Fibroblast of skin of left biceps (primary cell): ENCODE measurements at places on chromosomes 16 and 17.

DNA sequence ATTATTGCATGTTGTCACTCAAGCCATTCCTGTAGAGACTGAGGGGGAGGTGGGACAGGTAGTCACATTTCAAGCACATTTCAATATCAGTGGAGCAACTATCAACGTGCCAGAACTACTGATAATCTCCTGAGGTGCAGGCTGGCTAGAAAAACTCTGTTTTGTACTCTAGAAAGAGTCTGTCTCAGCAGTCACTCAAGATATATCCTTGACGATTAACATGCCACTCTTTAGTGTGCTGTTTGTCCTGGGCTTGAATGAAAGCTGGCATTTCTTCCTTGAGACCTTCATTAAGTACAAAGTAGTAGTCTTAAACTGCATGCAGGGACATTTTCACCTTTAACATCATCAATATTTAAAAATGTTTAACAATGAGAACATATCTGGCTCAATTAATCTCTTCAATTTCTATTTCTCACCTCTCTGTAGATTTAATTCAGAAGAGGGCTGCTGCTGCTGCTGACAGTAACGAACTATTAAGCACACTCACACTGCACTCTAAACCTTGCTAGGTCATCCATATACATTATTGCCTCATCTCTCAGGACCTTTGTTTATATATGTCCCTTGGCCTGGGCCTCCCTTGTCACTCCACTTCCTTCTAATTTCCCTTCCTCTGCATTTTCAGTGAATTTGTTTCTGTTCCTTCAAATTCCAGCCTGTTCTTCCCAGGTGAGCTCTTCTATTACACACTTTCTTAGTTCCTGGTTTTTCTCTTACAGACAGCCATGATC lies 412.0 kb downstream of the HAPSTR1 start:
- no peak for DNase-seq

DNA sequence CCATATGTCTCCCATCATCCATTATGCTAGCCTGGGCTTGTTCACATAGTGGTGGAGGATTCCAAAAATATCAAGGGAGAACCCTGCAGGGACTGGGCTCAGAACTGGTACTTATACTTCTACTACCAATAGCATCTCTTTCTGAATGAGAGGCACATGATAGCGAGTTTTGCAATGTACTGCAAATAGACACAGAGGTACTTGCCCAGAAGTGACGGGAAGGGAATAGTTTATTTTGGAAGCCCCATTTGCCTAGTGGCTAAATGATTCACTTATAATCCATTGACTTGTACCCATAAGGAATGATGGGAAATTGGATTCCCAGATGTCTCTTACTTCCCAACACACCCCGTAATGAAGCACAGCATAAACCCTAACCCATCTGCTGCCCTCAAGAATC lies 124.8 kb upstream of the ERCC4 start:
- DNase-seq: no peak

DNA sequence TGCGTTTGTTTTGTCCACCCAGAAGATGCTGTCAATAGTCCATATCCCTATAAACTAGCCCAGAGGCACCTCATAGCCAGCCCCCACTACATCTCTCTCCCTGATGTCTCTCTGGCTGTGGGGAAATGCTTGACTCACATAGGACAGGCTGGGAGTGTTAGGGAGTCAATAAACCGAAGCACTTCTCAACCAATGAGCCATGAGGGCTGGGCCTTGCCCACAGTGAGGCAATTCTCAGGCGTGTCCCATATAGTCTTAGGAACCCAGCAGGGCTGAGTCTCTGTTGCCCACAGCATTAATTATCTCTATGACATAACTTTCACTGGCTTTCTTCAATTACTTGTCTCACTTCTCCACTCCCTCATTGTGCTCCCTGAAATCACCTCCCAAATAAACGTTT lies 387.3 kb upstream of the CDH11 start:
- no peak for DNase-seq

DNA sequence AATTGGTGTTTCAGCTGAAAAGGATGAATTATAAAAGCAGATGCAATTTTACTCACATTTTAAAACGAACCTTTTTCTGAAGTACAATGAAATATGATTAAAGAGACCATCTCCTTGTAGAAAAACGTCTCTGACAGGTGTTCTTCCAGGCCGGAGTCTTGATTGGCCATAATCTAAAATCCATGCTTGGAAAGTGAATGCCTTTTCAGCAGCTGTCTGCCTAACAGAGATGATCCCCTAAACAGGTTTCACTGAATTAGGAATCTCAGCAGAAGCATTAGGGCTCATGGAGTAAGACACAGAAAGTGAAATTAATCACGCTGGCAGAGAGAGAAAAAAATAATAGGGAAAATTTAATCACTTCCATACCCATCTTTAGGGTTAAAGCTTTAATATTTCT lies 39.3 kb upstream of the IRX5 start:
- no peak for DNase-seq

- DNase-seq: no peak
Observed at GRCh38 chr17:9016941-9017552, 4.3 kb upstream of the NTN1 start.

DNA sequence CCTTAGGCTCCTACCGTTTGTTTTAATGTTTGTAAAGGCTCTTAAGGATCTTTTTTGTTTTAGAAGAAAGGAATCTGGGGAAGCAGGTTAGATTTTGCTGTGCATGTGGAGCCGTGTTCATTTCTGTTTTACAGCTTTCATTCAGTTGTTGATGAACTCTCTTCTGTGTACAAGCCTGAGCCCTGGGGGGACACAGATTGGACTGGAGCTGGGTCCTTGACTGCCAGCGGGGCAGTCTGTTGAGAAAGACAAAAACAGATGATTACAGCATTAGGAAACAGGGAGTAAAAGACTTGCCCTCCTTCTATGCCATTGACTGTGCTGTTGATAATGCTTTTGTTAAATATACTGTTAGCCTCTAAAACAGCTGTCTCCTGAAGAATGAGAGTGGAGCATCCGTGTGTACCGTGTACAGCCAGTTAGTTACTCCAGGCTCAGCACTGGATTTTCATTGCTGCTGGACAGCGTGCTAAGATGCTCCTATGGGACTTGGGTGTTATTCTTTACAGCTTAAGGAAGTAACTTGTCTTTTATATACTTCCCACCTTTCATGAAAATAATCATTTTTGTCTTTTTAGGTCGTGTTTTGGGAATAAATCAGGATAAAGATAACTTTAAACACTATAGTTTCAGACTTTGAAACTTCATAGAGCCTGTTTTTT lies 3.2 kb downstream of the MAP1LC3B start:
- no peak for DNase-seq

- no peak for DNase-seq
Observed at GRCh38 chr17:36598951-36599401, 2.4 kb upstream of the MRM1 start.

- DNase-seq: no peak
Observed at GRCh38 chr16:35713762-35714650, 2254.6 kb downstream of the TP53TG3F start.

DNA sequence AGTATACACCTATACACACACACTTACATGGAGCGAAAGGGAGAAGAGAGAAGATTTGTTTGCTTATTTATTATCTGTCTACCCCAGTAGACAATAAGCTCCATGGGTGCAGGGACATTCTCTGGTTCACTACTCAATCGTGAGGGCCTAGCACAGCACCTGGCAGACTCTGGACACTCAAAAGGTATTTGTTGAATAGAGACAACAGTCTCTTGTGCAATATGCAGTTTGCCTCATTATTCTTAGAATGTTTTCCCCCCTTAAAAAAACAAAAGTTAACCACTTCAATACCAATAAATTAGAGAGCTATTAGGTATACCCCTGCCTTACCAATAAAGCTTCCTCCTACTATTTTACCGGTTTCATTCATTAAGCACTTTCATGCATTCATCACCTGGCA lies 2.0 kb downstream of the AKAP10 start:
- no peak for DNase-seq

- DNase-seq: no peak
Observed at GRCh38 chr17:31574458-31574857, 183.0 kb downstream of the RAB11FIP4 start.

GRCh38 chr16:977081-977701 lies 4.4 kb upstream of the SOX8 start:
- DNase-seq: no peak

- DNase-seq: no peak
Observed at GRCh38 chr17:44381810-44382305, 7.6 kb downstream of the ITGA2B start.
